ENCODE measurements at places on chromosomes 6 and 20. TPM values are rescaled to one million over a fixed set of nuclear protein-coding genes. Genes with fewer than 3 reads are reported as not detected.
A peak's percentile ranks its signal among the peaks of the same experiment; 100 is the strongest.

The RBBP8NL gene
- not detected for total RNA-seq

- no peak for DNase-seq
Measured at GRCh38 chr20:61600016-61600415, 348.0 kb downstream of the CDH4 start.

The TNXB gene
- total RNA-seq: 315 TPM

The ANKS1A gene
- total RNA-seq: 8.8 TPM

DNA sequence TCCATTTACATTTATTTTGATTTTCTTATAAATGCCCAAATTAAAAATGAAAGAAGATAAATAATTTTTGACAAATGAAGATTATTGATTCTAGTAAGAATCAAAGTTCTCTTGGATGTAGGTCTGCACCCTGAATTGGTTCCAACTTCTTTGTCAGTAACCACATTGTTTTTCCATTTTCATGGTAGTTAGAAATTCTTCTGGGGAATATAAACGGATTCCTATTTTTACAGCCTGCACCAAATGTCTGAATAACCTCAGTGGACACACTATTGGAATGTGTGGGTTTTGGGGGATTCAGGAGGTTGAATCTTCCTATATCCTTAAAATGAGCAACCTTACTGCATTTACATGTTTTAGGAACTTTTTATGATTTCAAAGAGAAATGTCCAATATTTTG is 1085.3 kb upstream of the MAP3K7 start:
- DNase-seq: no peak

The DEFB124 gene
- not detected for total RNA-seq

DNA sequence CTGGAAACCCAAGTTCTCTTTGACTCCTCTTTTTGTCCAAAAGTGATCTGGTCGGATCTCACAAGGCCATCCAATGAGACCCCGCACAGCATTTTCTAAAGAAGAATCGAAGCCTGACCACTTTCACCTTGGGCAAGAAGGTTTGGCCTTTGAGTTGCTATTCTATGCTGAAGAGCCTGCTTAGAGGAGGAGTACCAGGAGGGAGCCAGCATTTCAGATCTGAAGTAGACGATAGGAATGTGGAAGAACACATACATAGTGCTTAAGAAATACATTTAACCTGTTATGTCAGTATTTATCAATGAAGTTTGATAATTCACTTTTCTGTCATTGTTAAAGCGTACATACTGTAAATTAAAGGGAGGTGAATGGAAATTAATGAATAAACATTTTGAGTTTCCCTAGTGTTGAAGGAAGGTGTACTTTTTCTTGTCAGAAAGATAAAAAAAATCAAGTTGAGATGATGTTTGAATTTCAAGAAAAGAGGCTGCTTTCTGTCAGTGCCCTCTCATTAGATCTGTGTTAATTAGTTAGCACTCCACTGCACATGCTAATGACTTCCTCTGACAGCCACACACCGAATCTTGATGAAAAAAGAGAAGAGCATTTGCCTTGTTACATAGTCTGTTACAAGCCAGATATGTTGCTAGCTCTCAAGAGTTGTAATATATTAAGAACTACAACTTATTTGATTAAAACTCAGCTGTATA is 10.9 kb upstream of the TDRD6 start:
- no peak for DNase-seq

GRCh38 chr6:107730683-107731314 is 93.3 kb downstream of the SCML4 start:
- no peak for DNase-seq

The FAXC gene
- 0.54 TPM for total RNA-seq

- peak; percentile 75 for DNase-seq
Measured at GRCh38 chr6:139940741-139941729, 566.6 kb upstream of the CITED2 start.

GRCh38 chr20:59069026-59069425 is 26.4 kb upstream of the PRELID3B start:
- no peak for DNase-seq

The HSPA1L gene
- 1.4 TPM for total RNA-seq

The MDC1 gene
- total RNA-seq: 12.1 TPM

GRCh38 chr6:40172272-40172671 is 238.0 kb upstream of the MOCS1 start:
- no peak for DNase-seq

DNA sequence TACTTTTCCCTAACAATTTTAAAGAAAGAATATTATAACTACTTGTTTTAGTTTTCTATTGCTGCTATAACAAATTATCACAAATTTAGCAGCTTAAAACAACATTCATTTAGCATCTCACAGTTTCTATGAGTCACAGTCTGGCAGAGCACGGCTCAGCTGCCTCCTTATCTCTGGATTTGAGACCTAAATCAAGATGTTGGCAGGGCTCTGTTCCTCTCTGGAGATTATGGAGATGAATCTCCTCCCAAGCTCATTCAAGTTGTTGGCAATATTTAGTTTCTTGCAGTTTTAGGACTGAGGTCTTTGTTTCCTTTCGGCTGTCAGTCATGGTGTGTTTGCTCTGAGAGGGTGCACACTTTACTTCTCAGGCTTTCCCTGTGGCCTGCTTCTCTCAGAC is 1065.8 kb upstream of the EYS start:
- DNase-seq: peak; percentile 69

The SPATS1 gene
- not detected for total RNA-seq

The KCNQ2 gene
- total RNA-seq: not detected

The MLN gene
- total RNA-seq: not detected

DNA sequence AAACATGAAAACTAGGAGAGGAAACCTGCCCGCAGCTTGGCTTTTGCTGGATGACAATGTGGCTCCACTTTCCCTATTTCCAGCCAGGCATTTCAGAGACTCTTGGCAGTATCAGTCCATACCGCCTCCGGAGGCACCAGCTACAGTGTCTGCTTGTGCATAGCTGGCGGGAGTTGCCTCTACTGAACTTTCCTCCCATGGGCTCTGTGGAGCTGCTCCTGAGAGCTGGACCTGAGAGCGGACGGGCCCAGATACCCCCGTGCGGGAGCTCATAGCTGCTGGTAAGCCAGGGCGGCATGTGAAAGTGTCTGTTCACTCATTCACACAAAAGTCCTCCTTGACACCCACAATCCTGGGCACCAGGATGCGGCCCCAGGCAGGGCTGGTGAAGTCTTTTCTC is 130.3 kb upstream of the PMEPA1 start:
- no peak for DNase-seq

GRCh38 chr20:34215711-34216381 is 25.4 kb upstream of the ASIP start:
- DNase-seq: peak; percentile 50

The AIG1 gene
- 48.7 TPM for total RNA-seq

The SLC2A10 gene
- total RNA-seq: 37.4 TPM

The MUC21 gene
- not detected for total RNA-seq

DNA sequence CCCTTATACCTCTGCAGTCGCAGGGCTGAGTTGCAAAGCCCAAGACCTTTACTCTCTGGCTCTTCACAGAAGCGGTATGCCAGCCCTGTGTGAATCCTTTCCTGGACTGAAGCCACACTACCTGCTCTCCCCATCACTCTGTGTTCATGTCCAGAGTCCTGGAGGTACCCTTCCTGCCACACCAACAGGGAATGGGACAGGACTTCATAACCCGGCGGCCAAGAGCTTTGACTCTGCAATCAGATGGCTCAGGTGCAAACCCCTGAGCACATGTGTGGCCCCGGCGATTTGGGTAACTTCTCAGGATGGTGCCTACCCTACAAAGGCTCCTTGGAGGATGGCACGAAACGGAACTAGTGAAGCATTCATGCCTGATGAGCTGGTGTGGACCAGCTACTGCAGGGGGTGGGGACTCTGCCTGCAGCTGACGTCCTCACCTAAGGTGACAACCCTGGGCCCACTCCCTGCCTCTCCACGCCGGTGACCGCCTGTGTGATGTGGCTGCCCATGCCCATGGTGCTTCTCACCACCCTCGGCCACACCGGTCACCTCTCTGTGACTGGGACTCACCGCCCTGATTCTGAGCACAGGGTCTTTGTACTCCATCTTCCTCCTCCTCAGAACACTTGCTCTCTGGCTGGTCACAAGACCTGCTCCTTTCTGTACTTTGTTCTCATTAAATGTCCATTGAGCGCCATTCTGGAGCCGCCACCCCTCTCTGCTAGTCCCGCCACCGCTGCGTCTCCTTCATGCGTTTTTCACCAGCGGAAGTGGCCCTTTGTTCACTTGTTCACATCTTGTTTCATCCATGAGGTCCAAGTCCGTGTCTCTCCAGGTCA is 116.7 kb downstream of the SULF2 start:
- DNase-seq: no peak

- no peak for DNase-seq
Measured at GRCh38 chr6:167846997-167847606, 20.4 kb downstream of the AFDN start.

DNA sequence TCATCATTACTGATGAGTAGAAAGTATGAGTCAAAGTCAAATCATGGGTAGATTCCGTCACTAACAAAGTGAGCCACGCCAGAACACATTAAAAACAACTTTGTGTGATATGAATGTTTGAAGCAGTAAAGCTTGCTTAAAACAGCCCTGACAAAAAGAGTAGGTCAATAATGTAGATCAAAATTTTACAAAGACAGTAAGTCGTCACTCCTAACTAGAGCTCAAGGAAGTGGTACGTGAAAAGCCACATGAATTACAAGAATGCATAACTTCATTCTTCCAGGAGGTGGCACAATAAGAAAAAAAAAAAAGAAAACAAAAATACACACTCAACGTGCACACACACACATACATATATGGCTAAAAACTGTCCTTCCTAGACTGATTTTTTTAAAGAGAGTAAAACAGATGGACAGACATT is 69.9 kb downstream of the HACE1 start:
- peak; percentile 55 for DNase-seq

DNA sequence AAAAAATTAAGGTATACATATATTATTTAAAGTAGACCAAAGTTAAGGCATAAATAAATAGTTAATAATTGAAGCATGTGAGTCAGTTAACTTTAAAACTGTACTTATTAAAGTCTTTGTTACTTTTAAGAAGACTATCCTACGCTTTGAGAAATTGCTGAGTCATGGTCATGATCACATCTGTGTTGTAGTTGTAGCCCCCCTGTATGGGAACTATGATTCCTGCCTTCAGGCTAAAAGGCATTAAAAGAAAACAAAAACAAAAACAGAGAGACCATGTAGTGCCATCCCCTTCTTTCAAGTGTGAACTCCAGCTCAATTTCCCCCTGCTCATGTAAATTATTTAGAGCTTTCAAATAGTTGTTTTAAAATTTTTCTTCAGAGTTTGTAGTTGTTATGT is 123.4 kb downstream of the FLRT3 start:
- peak; percentile 28 for DNase-seq

- DNase-seq: no peak
Measured at GRCh38 chr20:47419953-47420514, 63.5 kb upstream of the ZMYND8 start.

DNA sequence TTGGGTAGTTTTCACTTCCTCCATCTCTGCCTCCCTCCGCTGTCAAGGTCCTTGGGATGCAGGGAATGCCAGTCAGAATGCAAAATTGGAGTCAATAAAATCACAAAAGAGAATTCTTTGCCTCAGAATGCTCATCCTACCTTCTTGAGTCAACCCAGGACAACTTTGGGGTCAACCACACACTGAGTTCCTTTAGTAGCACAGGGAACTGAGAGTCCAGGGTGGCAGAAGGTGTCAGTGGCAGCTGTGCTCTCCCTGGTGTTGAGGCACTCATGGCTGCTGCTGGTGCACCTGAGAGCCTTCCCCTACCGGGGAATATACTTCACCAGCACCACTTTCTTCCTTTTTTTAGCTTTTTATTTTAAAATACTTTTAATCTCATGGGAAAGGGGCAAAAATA is 829 bp upstream of the NOTCH4 start:
- no peak for DNase-seq

GRCh38 chr6:45297320-45297719 is 30.8 kb upstream of the RUNX2 start:
- peak; percentile 6 for DNase-seq

- no peak for DNase-seq
Measured at GRCh38 chr20:54356801-54357200, 118.6 kb upstream of the DOK5 start.

DNA sequence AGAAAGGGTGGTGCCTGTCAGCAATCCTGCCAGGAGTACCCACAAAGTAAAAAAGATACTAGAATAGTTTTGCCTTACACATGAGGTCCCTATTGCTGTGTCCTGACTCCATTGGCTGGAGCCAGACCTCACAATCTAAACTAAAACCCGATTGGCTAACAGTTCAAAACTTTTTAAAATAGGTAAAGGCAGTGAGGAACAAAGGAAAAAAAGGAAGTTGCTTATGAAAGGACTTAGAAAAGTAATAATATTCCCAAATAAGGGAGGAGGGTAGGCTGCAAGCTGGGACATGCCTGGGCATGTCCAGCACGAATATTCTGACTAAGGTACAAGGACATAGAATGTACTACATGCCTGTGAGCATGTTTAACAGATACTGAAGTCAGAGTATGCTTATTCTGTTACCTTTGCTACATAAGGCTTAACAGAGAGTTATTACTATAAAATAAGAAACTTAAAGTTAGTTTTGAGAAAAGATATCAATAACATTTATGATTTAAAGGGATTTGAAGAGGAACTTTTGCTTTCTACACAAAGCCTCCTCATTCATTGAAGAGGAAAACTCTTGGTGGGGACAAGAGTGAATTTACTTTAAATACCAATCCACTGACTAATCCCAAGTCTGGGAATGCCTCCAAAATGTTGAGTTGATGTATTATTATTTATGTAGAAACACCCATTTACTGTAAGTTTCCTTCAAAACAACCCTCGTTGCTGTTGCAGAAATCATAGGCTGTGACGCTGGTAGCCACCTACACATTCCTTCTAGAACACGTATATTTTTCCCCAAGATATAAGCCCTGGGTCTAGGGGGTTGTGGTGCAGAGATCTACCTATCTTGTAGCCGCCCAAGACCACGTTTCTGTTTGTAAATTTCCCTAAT is 8.2 kb upstream of the MTHFD1L start:
- peak; percentile 100 for DNase-seq

DNA sequence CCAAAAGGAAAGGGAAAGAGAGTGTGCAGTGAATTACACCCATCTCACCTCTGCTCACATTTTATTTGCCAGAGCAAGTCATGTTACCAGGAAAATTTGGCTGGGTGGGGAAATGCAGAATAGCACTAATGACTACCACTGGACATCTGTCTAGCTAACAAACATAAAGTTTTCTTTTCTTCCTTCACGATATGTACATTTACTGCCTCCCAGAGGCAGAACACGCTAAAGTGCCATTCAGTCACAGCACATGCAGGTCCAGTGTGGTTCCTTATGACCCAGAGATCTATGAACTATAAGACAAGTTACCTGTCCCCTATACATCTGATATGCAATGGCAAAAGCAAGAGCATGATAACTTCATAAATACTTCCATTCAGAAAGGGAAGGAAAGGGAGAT is 194.1 kb downstream of the OGFRL1 start:
- DNase-seq: peak; percentile 47

DNA sequence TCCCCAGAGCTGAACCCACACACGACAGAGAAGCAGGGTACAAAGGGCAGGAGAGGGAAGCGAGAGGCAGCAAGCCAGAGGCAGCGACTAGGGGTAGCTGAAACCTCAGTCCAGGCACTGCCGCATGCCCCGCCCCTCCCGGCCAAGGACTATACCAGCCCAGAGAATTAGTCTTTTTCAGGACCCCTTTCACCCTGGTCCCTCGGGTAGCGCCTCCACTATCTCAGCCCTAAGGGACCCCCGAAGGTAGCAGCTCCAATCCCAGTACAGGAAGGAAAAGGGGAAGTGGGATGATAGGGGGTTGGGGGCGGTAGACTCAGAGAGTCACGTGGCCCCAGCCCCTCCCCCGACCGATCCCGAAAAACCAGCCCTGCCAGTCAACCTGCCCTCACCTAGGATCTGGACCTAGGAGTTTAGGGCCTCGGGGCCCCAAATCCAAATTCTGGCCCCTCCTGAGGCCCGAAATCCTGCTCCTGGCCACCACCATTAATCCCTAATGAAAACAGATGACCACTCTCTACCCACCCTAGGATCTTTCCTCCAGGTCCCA is 1.3 kb downstream of the RGL2 start:
- no peak for DNase-seq

Data from fibroblast of the aortic adventitia (primary cell).